ENCODE measurements at places on chromosomes 5 and 9.

DNA sequence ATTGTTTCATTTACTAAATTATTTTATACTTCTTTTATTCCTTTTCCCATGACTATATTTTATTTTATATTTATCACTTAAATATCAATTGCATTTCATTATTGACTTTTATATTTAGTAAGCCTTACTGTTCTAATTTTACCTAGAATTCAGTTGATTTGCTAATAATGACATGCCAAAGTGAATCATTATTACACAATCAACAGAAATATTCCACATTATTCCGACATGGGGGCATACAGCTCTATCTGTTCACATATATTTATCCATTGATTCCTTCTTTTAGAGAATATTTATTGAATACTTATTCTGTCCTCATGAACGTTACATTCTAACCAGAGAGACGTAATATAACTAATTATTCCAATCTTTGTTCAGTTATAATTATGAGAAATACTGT is 221.8 kb downstream of the DOCK8 start:
- DNase-seq, result no peak

DNA sequence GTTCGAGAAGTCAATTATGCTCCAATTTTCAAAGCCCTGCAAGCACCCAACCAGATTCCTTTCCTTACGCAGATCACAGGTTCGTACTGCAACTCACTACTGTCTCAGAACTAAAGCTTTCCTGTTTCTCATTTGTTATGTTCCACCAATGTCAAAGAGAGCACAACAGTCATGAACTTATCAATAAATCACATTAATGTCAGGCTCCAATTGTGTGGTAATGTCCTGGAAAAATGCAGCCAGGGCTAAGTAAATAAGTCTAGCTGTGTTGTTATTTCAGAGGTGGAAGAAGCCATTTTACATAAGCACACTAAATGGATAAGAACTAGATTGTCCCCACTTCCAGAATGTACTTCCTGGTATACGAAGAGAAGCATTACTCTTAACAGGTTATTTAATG is 488.6 kb upstream of the PTGER4 start:
- no peak for DNase-seq

DNA sequence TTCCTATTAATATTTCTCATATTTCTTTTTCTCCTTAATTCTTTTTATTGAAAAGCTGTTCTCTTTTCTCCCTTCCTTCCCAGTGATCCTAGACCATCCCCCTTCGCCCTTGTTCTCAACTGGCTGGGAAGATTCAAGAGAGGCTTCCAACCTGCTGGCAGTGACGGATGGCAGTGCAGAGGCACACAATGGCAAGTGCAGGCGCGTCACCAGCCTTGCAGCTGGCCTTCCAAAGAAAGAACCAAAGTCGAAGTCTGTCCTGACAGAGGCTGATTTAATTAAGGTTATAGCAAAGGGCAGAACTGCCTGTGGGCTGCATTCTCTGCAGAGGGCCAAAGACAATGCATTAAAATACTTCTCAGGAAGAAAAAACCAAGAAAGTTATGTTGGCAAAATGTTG is 7.4 kb downstream of the CEMIP2 start:
- peak; percentile 73 for DNase-seq

DNA sequence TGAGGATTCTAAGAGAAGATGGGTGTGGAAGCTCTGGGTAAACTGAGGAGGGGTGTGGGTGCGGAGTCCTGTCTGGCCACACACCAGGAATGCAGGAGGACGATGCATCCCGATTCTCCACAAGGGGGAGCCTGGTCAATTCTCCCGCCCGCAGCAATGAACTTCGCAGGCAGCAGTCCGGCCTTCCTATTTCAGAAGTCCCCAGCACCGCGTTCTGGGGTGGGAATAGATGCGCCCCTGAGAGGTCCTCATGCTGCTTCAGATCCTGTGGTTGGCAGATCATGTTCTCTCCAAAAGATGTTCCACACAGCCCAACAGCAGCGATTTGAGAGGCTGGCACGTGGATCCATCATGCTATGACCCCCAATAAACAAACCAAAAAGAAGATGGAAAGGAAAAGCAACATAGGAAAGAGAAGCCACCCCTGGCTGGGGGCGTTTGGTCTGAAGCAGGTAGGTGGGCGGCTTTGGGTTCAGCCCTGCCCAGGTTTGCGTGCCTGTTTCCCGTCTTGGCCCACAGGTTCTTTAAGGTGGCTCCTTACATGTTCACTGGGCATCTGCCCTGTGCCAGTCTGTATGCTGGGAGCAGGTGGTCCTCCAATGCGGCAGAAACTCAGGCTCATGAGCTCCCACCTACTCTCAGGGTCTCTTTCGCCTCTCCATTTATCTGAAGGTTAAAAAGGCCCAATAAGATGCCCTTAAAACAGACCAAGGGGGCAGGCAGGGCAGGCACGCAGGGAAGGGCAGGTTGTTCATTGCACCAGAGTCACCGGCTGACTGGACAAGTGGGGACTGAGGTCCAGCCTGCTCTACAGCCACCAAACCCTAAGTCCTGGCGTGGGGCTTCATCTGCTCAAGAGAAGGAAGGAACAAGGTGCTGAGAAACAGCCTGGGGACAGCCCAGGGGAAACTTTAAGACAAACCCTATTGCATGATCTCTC is 171.6 kb downstream of the PAX5 start:
- DNase-seq, result peak; percentile 64

DNA sequence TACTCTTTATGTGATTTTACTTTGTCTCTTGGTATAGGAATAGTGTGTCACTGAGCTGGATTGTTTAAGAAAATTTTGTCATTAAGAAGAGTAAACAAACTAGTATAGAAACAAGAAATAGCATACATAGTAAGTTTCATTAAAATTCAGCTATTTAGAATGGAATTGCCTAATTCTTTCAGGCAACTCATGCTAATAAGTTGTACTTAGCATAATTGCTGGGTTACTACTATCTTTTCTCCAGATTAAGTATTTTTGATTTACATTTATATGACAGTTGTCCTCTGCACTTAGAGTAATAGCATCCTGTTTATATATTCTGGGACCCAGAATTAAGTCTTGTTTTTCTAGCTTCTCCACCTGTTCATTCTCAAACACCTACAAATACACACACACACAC is 85.9 kb downstream of the PAM start:
- no peak for DNase-seq

- no peak for DNase-seq
Observed at GRCh38 chr9:94818178-94818541, 91.7 kb downstream of the AOPEP start.

GRCh38 chr5:180271221-180271620 is 20.7 kb downstream of the MAPK9 start:
- no peak for DNase-seq

DNA sequence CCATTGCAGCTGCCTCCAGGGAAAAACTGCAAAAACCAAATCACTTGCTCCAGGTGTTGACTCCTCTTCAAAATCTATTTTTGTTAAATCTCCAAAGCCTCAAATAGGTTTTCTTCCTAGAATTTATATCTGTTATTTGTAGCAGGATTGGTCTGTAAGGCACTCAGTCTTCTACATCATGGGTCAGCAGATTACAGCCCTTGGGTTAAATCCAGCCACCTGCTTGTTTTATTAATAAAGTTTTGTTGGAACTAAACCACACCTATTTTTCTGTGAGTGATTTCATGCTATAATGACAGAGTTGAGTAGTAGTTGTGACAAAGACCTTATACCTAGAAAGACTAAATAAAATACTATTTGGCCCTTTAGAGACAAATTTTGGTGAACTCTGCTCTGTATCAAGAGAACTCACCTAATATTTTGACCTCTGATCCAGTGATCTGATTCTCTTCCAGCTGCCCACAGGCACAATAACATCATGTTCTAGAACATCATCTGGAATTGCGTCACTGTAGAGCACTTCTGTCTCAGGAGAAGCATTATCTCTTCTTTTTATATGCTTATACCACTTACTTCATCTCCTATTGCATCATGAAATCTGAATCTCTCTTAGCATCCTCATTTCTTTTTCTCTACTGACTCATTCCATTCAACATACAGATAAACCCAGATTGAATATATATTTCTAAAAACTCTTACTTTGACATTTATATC is 130.1 kb downstream of the RPS23 start:
- DNase-seq, result no peak

GRCh38 chr9:89482056-89482851 is 15.7 kb downstream of the SEMA4D start:
- DNase-seq, result peak; percentile 50

DNA sequence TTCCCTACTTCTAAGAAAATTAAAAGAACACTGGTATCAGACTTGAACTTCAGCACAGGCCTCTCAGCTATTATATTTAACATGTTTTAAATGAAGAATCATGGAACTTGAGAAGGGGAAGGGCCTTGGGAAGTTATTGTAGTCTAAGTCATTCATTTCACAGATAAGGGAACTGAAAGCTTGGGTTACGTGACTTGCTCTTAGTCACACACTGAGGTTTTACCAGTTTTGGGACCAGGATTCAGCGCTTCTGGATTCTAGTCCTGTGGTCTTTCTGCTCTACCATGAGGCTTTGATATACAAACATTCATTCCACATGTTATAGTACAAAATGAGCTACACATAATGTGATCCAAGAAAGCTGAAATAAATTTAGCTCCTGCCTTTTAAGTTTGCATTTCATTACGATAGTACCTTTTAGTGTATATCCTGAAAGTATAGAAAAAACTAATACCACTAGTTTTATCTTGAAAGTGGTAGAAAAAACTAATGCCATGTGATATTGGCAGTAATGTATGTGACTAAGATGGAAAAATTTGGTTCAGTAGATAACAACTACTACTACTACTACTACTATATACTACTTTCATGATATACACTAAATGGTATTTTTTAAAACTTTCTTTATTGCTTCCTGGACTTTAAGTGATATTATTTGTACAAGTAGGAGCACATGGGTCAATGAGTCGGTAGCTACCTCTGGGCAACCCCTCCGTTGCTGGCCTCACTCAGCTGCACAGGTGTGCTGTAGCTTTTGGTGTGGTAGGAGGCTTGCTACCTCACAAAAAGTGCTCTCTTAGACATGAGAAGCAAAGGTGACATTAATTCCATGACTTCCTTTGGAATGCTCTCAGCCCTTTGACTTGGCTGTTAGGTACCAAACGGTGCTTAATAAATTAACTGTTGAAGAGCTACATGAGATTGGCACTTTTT is 40.7 kb downstream of the F2RL2 start:
- no peak for DNase-seq

DNA sequence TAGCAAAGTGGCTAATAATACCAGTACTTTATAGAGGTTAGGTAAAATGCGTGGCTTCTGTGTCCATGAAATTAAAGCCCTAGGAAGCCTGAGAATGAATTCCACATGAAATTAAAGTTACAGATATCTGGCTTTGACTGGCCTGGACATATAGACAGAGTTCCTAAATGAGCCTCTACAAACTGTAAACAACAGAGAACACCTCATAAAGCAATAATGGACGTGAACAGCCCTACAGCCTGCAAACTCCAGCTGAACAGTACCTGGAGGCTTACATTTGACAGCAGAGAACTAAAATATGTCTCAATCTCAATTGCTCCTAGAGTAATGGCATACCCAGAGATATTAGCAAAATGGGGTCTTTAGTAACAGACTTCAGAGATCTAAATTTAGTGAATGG is 28.7 kb downstream of the GOLPH3 start:
- peak; percentile 4 for DNase-seq

DNA sequence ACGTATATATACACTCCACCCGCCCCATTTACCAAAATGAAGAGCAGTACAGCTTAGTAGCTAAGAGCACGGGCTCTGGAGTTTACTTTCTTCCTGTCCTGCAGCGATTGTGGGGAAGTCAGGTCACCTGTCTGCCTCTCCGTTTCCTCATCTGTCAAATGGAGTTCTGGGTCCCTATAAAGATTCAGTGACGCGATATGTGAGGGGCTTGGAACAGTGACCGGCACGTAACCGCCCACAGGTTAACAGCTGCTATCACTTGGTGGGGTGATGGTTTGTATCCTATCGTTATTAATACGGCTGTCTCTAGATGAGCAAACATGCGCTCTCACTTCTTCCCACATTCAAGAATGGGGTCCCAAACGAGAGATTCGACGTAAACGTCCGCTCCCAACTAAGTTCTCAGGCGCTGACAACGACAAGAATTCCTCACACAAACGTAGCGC is 426 bp downstream of the FAM114A2 start:
- no peak for DNase-seq

DNA sequence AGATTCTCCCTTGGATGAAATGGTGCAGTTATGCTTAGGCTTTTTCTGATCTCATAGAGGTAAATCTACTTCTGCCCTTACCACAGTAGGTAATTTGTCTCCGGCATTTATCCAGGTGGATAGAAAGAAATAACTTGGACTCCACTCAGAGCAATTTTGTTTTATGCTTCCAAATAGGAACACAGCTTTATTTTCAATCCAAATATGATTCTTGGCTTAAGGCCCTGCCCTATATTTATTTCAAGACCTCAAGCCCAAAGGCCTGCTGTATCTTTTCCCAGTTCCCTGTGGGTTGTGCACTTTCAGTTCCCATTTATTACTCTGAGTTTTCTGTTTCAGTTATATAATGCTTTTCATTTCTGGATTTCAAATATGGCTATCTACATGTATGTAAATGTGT is 274.2 kb upstream of the SMC2 start:
- DNase-seq, result no peak

DNA sequence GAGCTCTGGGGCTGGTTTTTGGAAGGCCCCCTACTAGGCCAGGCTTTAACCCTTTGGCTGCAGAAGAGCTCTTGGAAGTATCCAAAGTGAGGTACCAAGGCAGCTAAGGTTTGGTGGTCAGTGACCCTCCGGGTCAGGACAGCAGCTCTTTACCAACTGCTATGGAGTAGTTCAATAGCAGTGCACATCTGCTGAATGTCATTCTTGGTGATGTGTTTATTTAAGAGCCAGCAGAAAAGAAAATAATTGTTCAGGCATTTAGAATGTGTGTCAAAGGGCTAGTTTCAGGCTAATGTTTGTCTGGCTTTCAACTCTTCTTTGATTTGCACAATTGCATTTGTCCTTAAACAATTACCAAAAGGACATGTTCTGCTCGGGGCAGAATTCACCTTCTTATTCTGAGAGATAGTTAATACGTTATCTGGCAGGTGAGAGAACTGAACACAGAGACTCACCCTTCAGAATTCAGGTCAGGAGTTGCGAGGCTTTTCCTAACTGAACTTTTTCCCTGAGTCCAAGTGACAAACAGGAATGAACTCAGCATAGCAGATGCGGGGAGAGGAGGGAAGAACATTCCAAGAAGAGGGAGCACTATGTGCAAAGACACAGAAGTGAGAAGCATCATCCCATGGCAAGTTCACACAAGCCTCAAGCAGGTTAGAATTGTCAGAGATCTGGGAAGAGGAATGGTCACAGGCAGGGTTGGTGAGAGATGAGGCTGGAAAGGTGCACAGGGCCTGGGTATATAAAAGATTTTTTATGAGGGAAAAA is 556.7 kb upstream of the TLE4 start:
- DNase-seq, result no peak

GRCh38 chr9:125690679-125691078 is 16.3 kb downstream of the MAPKAP1 start:
- DNase-seq, result no peak

GRCh38 chr5:16492398-16493140 is 27.0 kb upstream of the ZNF622 start:
- DNase-seq, result no peak

DNA sequence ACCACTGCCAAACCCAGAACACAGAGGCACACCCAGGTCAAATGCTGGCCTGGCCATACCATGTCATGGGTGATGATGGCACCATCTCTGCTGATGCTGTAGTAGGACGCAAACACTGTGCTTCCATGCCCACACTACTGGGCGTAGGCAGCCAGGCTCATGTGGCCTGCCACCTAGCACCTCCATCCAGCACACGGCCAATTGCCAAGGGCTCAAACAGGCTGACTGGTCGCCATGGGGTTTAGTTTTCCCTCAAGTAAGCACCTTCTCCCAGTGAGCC is 39.4 kb downstream of the BICD2 start:
- DNase-seq, result no peak

Data from spinal cord (tissue), 10 donors.